ENCODE measurements at places on chromosomes 7 and 10.

DNA sequence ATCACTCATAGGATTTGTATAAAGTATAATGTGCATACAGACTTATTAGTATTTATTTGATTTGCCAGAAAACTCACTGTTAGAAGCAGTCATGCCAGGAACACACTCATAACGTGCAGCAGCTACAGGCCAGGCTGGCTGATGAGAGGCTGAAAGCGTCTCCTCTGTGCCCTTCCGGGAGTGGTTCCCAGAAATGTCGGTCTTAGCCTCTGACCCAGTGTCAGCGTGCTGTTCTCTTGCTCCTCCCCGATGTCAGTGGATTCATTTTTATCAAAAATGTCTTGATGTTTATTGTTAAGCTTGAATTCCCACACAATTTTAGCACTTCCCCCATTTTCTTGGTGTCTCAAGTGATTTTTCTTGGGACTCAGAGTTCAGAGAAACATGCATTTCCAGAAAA, 33.3 kb upstream of the GARS1 start:
- DNase-seq, result no peak

DNA sequence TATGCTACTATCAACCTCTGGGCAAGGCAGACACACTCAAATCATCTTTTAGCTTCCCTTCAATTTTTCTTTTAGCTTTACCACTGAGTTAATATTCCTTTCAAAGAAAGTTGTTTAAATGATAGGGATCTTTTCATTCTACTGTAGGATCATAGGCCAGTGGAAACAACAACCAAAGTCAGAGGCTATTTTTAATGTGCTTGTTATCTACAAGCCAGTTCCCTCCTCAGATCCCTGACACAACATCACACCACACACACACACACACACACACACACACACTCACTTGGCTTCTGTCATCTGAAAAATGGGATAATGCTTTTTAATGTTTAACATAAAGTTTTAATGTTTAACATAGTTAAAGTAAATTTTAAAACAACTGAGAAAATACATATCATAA, 106.7 kb upstream of the CAV2 start:
- DNase-seq, result no peak

GRCh38 chr7:82506208-82506607, 62.6 kb upstream of the CACNA2D1 start:
- DNase-seq, result no peak

DNA sequence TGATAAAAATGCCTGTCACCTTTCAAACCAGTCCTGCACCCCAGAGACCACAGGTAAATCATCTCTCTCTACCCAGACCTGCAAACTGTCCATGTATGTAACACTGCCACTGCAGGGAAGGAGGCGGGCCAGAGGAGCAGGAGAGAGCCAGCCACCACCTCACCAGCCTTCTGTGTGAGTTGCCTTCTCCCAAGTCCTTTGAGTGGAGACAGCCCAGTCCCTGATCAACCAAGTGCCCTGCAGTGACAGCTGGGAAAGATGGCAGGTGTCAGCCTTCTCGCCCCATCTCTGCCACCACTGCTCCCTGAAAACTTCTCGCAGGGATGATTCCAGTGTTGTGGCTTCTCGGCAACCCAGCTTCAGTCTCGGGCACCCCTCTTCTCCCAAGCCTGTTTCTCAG, 42.4 kb downstream of the MTURN start:
- DNase-seq, result no peak

- DNase-seq, result no peak
These were observed 103.2 kb downstream of the NRBF2 start for GRCh38 chr10:63236113-63236935.

DNA sequence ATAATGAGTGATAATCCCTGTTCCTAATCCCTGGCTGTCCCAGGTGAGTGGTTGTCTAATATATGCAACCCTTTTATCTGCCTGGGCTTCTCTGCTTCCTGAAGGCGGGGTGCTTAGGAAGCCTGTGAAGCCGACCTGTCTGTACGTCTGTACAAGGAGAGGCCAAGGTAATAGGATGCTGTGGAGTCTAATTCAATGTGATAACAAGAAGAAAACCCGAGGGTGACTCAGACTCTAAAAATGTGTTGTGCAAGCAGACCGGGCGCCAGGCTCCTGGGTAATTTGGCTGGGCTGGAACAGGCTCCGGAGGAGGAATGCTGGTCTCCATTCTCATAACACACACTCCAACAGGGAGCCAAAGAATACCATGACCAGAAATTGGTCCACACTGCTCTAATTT, 43.6 kb downstream of the THNSL1 start:
- no peak for DNase-seq

DNA sequence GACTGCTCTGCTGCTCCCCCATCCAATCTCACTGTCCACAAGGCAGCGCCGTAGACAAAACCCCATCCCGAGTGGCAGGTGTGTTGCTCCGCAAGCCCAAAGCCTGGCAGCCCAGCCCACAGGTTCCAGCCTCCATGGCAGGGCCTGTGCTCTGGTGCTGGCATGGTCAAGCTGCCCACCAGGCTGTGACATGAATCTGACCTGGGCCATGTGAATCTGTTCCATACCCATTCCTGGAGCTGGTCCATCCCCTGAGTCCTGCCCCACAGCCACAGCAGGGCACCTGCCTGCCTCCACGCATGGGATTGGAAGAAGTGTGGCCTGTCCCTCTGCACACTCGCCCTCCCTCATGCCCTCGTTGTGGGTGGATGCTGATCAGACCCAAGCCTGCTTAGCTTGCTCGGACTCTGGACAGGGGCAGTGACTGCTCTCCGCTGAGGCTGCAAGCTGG, 128.8 kb downstream of the PTPN20 start:
- DNase-seq, result no peak

DNA sequence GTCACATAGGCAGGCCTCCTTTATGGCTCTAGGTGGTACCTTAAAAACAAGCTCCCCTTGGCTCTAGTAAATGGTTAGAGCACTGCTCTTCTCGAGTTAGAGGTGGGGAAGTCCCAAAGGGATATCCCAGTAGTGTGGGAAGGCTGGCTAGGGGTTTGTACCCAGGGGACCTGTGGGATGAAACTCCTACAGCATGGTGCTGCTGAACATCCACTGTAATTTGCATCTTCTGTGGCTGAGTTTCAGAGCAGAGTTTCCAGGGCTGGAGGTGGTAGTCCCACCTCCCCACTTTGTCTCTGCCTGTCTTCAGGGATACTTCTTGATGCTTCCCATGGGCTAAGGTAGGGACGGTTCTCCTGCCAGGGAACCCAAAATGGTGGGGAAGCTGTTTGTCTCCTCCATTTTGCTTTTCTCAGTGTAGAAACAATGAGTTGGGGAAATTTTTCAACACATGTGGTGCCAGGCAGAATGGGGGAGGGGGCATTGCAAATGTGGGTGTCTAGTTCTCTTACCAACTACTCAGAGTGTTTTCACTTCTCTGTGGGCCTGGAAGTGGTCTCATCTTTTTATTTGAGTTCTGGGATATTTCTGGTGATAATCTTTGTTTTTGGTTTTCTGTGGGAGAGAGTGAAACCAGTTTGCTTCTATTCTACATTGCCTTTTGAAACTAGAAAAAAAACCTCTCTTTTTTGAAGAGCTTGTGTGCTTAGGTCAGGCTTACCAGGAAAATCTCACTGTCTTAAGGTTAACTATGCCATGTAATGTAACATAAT, 36.3 kb downstream of the SCART1 start:
- no peak for DNase-seq

DNA sequence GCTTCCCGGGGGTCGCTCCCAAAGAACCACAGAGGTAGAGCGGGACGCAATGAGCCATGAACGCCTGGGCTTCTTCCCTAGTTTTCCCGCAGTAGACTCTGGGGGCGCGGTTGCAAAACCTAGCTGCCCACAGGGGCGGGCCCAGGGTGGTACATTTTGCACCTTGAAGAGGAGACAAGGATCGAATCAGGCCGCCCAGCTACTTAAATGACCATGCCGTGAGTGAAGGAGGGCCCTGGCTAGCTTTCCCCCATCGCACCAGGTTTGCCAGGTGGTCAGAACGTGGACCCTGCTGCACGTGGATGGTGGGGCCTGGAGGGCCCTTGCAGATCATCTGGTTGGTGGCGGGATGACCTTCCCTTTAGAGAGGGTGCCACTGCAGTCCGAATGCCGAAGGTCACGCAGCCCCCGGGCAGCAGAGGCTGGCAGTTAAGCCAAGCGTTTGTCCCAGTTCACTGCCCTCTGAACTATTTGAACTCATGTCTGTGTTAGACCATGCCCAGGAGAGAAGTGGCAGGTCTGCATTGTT, 604 bp upstream of the SHTN1 start:
- DNase-seq, result no peak

DNA sequence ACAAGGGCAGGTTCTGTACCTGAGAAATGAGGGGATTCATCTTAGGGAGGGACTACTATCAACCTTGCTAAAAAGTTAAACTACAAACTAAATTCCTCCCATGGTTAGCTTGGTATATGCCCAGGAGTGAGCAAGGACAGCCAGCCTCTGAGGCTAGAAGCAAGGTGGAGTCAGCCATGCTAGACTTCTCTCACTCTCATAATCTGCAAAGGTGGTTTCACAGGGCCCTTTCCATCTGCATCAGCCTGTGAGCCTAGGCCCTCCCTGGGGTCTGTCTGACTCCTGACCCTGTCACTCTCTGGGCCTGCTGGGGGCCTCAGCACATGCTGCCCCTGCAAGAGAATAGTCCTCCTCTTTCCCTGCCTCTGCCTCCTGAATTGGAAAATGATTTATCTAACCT, 66.1 kb downstream of the ABCA13 start:
- no peak for DNase-seq

GRCh38 chr7:84720456-84721097, 466.3 kb downstream of the SEMA3D start:
- no peak for DNase-seq

- no peak for DNase-seq
These were observed 37.8 kb upstream of the CACUL1 start for GRCh38 chr10:118792526-118792925.

DNA sequence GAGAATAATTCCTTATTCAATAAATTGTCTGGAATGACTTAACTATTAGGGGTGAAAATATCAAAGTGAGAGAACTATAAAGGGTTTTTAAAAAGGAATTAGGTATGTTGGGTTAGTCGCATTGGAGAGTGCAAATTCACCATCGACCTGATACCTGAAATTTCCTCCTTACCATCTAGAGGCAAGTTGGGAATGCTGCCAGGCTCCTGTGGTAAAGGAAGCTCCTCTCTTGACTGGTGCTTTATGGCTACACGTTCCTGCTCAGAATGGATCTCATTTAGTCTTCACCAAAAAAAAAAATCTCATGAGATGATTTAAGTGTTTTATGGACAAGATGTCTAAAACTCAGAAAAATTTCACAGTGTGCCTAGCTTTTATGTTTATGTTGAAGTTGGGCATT, 129.8 kb downstream of the EGFR start:
- no peak for DNase-seq

GRCh38 chr10:100661520-100661919, 83.9 kb upstream of the PAX2 start:
- no peak for DNase-seq

- DNase-seq, result no peak
These were observed 133.2 kb upstream of the IGFBP3 start for GRCh38 chr7:46054272-46054671.
